ENCODE measurements at places on chromosomes 13 and 19.

- DNase-seq: no peak
These were observed 18.7 kb downstream of the STK24 start for GRCh38 chr13:98557937-98558792.

GRCh38 chr13:94382517-94382916 is 97.0 kb downstream of the DCT start:
- peak; percentile 35 for DNase-seq

GRCh38 chr13:44188257-44188656 is 185.4 kb upstream of the SERP2 start:
- no peak for DNase-seq

DNA sequence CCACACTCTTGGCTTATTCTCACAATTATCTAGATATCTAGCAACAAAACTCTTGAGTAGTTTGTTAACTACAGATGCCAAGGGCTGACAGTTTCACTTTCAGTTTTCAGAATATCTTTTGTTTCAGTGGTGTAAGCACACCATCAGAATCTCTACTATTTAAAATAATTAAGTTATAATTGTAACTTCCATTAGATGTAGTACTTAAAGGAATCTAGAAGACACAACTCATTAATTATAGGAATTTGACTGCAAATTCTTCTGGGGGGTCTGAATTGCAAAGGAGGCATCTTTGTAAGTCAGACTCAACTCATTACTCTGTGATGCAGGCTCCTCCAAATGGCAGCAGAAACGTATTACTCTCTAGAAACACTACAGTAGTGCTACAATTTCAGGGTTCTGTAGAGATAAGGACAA is 44.9 kb upstream of the USPL1 start:
- no peak for DNase-seq

GRCh38 chr19:49616532-49616931 is 23.4 kb downstream of the RRAS start:
- DNase-seq: no peak

- DNase-seq: no peak
These were observed 65.0 kb downstream of the RASA3 start for GRCh38 chr13:114067381-114067885.

DNA sequence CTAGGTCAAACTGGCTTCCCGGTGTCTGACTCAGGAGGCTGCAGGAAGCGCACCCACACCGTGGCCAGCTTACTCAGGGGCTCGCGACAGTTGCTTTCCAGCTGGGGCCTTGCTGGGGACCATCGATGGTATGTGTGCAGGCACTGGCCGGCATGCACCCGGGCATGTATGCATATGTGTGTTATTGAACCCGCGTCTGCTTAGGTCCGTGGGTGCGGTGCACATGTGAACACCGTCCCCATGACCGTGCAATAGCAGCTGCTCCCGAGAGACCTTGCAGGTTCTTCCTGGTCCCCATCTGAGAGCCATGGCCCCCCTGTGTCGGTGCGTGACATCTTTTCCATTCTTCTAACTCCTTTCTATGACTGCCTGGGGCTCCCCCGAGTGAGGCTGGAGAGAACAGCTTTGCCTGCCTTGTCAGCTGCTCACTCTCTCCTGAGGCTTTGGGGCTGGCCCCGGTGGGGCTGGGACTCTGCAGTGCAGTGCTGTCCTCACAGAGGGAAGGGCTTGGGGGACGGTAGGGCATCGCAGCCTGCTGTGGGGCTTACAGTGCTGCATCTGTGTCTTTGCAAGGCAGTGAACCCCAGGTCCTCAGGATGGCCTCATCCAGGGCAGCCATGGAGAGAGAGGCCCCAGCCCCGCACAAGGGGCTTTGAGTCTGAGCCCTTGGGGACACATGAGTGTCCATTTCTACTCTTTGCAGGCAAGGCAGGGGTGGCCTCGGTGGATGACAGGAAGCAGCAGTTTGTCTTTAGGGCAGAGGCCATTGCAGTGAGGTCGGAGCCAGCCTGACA is 65.1 kb downstream of the CHST8 start:
- DNase-seq: no peak

DNA sequence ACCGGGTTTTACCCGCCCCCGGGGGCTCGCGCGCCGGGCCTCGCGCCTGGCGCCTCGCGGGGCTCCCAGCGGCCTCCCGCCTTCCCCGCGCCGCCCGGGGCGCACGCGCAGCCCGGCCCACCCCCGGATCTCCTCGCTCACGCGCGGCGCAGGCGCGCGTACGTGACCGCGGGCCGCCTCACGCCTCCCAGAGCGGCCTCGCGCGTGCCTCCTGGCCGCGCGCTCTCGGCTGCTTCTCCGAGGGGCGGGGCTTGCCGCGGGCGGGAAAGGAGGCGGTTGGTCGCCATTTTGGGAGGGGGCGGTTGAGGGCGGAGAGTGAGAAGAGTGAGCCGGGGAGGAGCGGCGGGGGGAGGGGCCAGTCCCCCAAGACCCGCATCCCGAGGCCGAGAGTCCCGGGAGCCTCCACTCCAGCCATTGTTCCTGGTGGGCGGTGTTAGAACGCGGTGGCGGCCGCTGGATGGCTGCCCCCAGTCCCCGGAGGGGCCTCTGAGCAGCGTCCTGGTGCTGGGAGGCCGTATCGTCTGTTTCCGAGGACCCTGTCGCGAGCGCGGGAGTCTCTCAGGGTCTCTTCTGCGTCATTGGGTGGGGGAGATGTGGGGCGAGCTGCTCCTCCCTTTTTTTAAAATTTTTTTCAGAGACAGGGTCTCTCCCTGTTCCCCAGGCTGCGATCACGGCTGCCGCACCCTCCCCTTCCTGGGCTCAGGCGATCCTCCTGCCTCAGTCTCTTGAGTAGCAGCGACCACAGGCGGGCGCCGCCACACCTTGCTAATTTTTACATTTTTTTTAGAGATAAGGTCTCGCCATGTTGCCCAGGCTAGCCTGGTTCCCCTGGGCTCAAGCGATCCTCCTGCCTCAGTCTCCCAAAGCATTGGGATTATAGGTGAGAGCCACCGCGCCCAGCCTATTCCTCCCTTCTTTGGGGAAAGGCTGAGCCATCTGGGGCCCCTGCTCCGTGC is at the start of gene ZNF541:
Gene ZNF541, minus strand, starts transcription at position 78 of the 956 bp plus-strand sequence. CDS start 17,292 bp downstream, outside the sequence.
- DNase-seq: no peak

DNA sequence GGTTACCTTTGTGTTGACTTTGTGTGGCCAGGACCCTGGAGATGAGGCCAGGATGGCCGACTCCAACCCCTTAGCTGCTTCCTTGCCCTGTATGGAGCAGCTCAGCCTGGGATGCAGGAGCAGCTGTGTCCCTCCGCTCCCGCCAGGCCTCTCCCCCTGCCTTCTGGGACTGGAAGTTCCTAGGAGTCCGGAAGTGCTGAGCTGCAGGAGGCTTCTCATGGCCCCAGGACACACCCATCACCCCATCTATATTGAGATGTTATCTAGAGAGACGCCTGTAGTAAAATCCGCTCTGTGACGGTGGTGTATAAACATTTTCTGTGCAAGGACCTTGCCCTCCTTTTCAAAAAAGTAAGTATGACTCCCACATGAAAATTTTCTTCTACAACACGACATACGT is 27.0 kb downstream of the WTIP start:
- no peak for DNase-seq

GRCh38 chr19:39381910-39382611 is 8.8 kb downstream of the PAF1 start:
- DNase-seq: no peak

GRCh38 chr13:104577071-104577815 is 1511.0 kb upstream of the SLC10A2 start:
- no peak for DNase-seq

GRCh38 chr13:109945206-109945960 is 159.0 kb upstream of the IRS2 start:
- no peak for DNase-seq

GRCh38 chr13:50512474-50513299 is 330.8 kb downstream of the DLEU7 start:
- no peak for DNase-seq

DNA sequence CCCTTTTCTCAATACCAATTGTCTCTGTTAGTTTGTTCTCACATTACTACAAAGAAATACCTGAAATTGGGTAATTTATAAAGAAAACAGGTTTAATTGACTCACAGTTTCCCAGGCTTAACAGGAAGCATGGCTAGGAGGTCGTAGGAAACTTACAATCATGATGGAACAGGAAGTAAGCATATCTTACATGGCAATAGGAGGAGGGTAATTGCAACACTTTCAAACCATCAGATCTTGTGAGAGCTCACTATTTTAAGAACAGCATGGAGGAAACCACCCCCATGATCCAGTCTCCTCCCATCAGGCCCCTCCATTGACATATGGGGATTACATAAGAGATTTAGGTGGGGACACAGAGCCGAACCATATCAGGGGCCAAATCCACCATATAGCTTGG is 1210.1 kb upstream of the SPRY2 start:
- DNase-seq: no peak
